ENCODE measurements at places on chromosomes 7 and 10.
A peak's percentile ranks its signal among the peaks of the same experiment; 100 is the strongest.

DNA sequence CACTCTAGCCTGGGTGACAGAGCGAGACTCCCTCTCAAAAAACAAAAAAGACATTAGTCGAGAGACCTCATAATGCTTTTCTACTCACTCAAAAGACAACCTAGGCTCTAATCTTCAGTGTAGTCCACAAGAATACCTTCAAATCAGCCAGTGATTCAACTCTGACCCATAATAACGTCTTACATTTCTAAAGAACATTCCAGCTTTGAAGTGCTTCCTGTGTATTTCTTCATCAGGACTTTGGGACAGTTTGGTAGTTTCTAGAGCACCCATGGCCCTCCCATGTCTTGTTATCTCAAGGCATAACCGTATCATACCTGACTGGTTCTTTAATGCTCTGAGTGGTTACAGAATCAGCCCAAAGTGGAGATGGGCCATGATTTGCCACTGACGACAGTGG is 221.3 kb downstream of the SKIDA1 start:
- no peak for DNase-seq

- DNase-seq, result no peak
Measured at GRCh38 chr10:76729841-76730487, 907.6 kb downstream of the KCNMA1 start.

- no peak for DNase-seq
Measured at GRCh38 chr10:53331460-53331859, 558.9 kb upstream of the MBL2 start.

DNA sequence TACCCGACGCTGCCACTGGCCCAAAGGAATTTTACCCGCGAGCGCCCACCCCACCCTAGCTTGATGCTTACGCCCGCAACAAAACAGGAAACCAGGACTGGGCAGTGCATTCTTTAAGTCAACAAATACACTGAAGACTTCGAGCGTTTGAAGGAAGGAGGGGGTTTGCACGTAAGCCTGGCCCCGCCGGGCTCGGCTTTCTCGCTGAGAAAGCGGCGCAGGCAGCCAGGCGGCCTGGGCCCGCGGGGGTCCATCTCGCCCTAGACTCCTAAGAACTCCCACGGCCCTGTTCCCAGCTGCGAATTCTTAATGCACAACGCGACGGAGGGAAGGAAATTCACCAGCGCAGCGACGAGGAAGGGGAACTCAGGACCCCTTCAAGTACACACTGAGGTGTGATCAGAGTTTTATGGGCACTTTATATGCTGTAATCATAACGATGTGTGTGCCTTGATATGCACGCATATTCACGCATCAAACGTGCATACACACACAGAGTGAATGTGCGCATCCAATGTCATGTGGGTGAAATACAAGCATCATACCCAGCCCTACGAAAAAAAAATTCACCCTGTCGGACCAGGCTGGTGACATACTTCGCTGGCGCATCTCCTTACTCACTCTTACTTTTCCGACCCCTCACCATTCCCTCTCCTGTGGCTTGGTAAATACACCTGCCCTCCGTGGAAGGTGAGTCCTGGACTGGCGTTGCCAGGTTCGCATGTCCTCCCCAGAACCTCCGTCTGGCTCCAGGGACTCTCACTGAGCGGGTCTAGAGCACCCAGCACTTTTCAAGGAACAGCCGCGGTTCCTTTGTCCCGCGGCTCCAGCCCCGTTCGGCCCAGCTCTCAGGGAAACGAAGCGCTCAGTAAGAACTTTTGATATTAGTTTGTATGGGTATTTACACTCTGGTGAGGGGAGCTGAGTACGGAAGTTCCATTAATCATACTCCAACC is 5.7 kb upstream of the HOXA13 start:
- no peak for DNase-seq

DNA sequence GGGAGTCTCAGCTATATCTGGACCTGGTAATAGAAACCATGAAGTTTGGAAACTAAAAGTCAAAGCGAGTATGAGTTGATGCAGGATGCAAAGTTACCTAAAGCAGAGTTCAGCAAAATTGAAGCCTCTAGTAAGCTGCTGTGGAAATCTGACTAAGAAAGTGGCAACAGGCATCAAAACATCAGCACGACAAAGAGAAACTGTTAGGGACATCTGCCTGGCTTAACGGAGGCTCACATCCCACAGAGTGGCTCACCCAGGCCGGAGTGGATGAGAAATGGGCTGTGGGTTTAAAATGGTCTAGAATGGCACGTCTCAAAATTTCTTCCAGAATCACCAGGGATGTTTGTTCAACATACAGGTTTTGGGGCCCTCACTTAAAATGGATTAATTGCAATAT is 164.1 kb upstream of the NPY start:
- DNase-seq, result no peak

GRCh38 chr7:22356701-22357310 is at the start of gene RAPGEF5:
TSS of gene RAPGEF5 (minus strand) at chr7:22357154. CDS start at chr7:22357060, 94 bp downstream.
- no peak for DNase-seq

DNA sequence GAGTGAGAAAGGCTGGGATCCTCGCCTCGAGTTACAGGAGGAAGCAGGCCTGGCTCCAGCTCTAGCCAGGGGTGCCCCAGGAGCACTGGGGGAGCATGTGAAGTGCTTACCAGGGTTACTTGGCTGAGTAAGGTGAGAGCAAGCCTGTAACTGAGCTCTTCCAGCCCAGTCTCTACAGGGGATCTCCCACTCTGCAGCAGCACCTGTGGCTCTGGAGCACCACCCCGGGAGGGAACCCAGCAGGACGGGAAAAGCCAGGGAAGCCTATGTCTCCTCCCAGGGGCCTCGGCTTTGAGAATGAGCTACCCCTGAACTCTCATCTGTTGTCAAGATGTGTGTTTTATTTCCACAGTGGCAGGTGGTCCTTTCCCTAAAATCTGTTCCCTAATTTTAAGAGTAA is 10.6 kb downstream of the LRRC20 start:
- no peak for DNase-seq

DNA sequence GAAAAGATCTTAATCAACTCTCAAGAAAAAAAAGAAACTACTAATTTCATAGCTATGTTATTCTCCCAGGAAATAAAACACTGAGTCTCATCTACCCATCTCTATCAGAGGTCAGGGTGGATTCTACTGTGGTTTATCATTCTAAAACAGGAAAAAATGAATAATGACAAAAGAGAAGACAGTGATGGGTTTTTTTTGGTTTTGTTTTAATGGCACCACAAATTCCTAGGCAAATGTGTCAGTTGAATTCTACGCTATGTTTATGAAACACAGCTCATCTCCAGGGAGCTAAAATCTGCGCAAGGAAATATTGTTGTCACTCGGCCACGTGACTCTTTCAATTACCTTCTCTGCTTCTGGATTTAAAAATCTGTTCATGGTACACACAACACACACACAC is 393.4 kb upstream of the SORCS1 start:
- DNase-seq, result no peak

- peak; percentile 27 for DNase-seq
Measured at GRCh38 chr10:101693978-101694673, 844 bp downstream of the FBXW4 start.

DNA sequence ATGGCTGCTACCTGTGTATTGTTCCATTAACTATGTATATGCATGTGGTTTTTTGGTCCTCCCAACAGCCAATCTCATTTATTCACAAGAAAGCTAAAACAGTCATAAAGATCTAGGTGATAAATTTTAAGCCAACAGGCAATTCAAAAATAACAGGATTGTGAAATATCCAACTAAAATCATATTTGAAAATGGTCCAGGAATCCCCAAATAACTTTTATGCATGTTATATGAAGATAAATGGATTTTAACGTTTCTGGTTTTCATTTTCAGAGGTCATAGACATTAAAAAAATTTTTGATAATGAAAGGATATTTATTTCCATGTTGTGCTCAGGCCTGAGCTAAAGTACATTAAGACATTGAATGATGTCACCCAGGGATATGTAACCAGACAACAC is 96.8 kb upstream of the JAZF1 start:
- no peak for DNase-seq

DNA sequence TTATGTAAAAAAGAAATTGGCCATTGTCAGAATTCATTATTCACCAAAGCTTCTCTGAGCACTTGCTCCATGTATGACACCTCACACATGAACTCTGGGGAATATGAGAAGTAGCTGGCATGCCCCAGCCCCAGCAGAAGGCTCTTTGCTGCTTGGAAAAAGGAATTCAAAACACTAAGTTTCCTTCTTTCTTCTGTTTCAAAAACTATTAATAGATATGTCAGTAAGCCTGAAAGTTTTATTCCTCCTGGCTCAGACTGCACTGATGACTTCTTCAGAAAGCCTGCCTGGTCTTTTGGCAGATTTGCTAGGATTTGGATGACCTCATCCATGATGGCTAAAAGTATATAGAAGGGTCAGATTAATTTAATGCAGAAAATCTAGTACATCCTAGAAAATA is 511.0 kb downstream of the GFRA1 start:
- DNase-seq, result no peak

DNA sequence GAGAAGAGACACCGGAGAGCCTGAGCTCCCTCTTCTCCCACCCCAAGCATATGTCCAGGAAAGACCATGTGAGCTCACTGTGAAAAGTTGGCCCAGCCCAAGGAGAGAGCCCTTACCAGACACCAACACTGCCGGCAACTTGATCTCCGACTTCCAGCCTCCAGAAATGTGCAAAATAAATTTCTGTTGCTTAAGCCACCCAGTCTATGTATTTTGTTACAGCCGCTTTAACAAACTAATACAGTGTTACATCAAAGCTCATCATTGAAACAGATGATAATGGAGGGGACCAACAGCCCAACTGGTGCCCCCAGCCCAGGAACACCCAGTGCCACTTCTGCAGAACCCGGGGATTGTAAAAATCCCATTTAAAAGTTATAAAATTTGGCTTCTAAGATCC is 18.9 kb downstream of the RGR start:
- DNase-seq, result no peak
